ENCODE measurements at places on chromosomes 1 and 21. TPM values are rescaled to one million over a fixed set of nuclear protein-coding genes. Genes with fewer than 3 reads are reported as not detected.

DNA sequence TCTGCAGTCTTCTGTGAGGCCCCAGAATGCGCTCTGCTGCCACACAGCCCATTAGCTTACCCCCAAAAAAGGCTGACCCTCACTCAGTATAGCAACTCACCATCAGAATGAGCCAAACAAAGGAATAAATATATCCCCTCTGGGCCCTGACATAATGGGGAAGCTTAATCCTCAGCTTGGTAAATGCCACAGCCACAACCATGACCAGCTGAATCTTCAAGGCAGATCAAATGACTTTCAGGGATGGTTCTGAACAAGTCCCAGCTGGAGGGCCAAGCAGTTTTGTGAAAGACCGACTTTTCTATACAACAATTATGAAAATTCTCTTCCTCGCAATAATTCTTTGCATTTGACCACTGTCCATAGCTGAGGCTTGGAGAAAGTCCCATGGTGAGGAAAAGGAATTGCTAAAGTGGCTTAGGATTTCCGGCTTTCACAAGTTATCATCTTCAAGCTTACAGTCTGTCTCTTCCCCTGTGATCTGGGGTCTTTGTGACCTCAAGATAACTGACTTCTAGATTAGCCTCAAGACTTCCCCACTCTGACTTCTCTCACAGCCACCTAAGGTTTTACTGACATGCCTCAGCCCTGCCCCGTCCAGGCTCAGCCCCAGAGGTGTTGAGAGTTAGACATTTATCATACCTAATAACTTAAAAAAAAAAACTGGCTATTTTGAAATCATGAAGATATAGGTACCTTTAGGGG, 47.8 kb upstream of the PBX1 start:
- no peak for DNase-seq

The BRDT gene
- not detected for total RNA-seq

- DNase-seq: no peak
These were observed 6.3 kb upstream of the COL6A2 start for GRCh38 chr21:46091631-46092025.

DNA sequence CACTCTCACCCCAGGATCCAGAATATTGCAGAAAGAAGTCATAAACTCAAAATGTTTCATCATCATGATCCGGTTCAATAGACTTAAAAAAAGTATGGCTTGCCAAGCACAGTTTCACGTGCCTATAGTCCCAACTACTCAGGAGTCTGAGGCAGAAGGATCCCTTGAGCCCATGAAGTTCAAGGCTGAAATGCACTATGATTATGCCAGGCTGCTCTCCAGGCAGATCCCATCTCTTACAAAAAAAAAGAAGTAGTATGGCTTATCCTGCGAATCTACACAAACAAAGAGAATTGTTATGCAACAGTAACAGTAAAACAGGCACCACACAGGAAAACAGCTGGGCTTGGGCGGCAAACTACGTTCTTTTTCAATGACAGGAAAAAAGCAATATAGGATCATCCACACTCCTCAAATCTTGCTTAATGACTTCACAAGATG, 76.2 kb downstream of the EIF4G3 start:
- DNase-seq: no peak

Data from activated naive CD8-positive, alpha-beta T cell treated with anti-CD3 and anti-CD28 coated beads, Interleukin-2, amount 10 ng/mL, durations not matched to agents 7 days and 5 days (primary cell).